Stomach (tissue), 19 donors: ENCODE measurements at places on chromosomes 6 and 20.

DNA sequence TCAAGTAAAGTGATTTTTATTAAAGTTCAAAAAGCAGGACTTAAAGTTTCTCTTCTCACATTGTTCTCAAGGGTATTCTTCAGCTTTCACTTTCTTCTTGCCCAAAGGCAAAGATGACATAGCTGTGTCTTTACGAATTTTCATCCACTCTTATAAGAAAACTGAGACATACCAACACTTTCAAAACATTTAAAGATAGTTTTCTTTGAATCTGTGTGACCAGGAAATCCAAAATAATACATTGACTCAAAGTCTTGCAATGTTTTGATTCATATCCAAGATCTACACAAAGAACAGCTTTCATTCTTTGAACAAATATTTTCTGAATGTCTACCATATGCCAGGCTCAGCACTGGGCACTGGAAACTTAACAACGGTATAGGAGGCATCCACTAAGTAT, 117.9 kb downstream of the SIM1 start:
- no peak for DNase-seq
- H3K36me3 ChIP-seq: no peaks in the 10 kb centered on the region
- no peaks in the 10 kb centered on the region for H3K27me3 ChIP-seq
- no peak overlapping the region for H3K4me3 ChIP-seq
- H3K4me1 ChIP-seq: no peaks in the 10 kb centered on the region

DNA sequence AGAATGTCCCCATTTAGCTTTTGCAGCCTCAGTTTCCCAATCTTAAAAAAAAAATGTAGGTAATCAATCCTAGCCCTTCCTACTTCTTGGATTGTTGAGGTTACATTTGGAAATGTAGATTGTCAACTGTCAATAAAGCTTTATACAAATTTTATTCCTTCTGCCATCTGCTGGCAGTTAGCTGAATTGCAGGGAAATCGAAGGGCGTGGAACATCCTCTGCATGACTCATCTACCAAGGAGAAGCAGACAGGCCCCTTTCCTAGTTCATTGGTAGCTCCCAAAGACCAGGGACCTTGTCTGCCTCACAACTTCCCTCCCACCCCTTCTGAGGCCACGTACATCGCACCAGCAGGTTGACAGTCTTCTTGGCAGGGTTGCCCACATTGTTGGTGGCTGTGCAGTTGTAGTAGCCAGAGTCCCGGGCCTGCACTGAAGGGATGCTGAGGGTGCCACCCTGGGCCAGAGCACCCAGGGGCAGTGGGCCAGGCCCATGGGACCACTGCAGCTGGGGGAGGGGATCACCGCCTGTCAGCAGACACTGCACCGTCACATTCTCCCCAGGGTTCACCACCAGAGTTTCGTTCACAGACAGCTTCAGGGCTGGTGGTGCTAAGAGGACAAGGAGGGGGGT, 43.6 kb downstream of the MDGA1 start:
- peaks cover 4% of the 10 kb centered on the region for H3K4me1 ChIP-seq
- H3K4me3 ChIP-seq: no peak overlapping the region
- H3K27ac ChIP-seq: no peak overlapping the region
- H3K36me3 ChIP-seq: no peaks in the 10 kb centered on the region
- no peak for DNase-seq

DNA sequence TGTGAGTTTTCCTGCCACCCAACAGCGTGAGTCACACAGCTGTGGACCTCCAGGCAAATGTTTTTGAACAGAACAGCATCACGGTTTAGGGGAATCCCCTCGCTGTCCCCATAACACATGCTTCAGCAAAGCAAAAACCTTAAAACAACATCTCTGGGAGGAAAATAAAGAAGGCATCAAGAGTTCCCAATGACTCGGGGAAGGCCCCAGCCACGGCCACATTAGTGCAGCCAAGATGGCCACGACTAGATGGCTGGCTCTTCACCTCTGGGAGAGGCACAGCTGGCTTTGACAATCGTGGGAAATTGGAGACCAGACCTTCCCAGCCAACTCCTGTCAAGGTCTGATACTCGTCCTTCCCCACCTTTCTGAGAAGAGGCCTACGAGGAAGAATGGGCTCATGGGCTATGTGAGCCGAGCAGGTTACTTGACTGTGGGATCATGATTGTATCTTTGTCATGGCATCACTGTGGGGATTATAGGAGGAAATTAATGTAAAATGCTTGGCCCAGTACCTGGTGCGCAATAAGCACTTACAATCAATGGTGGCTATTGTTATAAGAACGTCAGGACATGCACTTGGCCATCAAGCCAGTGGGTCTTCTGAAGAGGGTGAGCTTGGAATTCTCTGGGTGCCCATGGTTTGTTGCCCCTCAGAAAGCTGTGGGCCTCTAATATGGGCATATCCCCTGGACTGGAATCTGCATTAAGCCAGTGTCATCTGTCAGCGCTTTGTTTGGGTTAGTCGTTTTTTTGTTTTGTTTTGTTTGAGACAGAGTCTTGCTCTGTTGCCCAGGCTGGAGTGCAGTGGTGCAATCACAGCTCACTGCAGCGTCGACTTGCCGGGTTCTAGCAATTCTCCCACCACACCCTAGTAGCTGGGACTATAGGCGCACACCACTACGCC, 43.6 kb downstream of the FGD2 start:
- no peaks in the 10 kb centered on the region for H3K36me3 ChIP-seq
- peaks cover 10% of the 10 kb centered on the region for H3K4me1 ChIP-seq
- no peak overlapping the region for H3K4me3 ChIP-seq

- H3K27me3 ChIP-seq: no peaks in the 10 kb centered on the region
- H3K27ac ChIP-seq: no peak overlapping the region
- H3K4me3 ChIP-seq: no peak overlapping the region
- peaks cover 13% of the 10 kb centered on the region for H3K4me1 ChIP-seq
- no peaks in the 10 kb centered on the region for H3K36me3 ChIP-seq
- no peak for DNase-seq
Observed at GRCh38 chr6:10578723-10579122, 57.6 kb downstream of the GCNT2 start.

- no peaks in the 10 kb centered on the region for H3K27me3 ChIP-seq
- no peaks in the 10 kb centered on the region for H3K4me1 ChIP-seq
- H3K36me3 ChIP-seq: peaks cover 74% of the 10 kb centered on the region
- DNase-seq: no peak
- H3K27ac ChIP-seq: no peak overlapping the region
Observed at GRCh38 chr6:111024681-111025080, 42.8 kb downstream of the RPF2 start.

DNA sequence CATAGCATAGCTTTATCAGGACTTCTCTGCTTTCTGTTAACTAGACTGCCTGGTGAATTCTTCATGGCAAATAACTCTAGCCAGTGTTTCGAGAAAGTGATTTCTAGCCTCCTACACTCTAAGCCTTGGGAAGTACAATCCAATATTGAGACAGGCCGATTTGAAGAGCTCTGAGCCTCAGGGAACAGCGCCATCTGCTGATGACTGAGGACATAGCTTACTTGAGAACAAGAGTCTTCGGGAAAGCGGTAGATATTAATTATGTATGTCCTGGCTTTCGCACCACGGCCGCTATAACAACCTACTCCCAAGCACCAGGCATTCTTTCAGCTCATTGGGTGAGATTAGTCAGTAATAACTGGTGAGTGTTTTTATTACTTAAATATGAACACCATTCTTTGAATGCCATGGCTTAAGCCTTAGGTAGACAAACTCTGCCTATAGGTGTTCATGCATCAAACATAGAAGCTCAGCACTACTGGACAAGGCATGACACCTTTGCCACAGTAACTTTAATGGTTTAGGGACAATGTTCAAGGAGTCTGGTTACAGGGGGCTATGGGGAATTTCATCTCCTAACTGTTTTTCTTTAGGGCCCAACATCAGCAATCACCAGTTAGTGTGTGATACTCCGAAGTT, 518.6 kb downstream of the BMP2 start:
- H3K4me3 ChIP-seq: no peak overlapping the region
- H3K4me1 ChIP-seq: no peaks in the 10 kb centered on the region
- DNase-seq: peak; percentile 95
- no peak overlapping the region for H3K27ac ChIP-seq

GRCh38 chr6:107488174-107488874, 1.6 kb upstream of the SOBP start:
- H3K27ac ChIP-seq: no peak overlapping the region
- H3K4me3 ChIP-seq: peak overlapping the region; percentile 94
- no peak for DNase-seq
- no peaks in the 10 kb centered on the region for H3K27me3 ChIP-seq
- peaks cover 34% of the 10 kb centered on the region for H3K4me1 ChIP-seq

GRCh38 chr20:62537649-62538292, 62.0 kb upstream of the GATA5 start:
- no peak overlapping the region for H3K4me3 ChIP-seq
- DNase-seq: no peak
- peaks cover 47% of the 10 kb centered on the region for H3K27me3 ChIP-seq
- no peaks in the 10 kb centered on the region for H3K36me3 ChIP-seq

DNA sequence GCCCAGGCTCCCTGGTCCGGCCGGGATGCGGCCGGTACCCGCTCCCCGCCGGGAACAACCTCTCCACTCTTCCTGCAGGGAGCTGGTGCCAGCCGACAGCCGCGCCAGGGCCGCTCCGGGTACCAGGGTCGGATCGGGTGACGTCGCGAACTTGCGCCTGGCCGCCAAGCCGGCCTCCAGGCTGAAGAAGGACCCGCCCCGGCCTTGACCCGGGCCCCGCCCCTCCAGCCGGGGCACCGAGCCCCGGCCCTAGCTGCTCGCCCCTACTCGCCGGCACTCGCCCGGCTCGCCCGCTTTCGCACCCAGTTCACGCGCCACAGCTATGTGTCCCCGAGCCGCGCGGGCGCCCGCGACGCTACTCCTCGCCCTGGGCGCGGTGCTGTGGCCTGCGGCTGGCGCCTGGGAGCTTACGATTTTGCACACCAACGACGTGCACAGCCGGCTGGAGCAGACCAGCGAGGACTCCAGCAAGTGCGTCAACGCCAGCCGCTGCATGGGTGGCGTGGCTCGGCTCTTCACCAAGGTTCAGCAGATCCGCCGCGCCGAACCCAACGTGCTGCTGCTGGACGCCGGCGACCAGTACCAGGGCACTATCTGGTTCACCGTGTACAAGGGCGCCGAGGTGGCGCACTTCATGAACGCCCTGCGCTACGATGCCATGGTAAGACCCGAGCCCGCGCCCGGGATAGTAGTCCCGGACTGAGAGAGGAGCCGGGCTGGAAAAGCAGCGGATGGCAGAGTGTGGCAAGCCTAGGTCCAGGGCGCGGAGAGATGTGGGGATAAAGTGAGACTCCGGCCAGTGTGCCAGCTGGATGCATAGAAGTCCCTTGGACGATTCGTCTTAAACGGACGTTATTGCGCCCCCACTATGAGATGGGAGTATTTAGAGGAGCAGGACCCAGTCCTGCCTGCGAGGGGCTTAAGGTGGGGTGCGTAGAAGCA, at the start of gene NT5E:
NT5E (plus strand) TSS at position 266 of the 942 bp plus-strand sequence; CDS start at position 323, 57 bp downstream.
- peaks cover 51% of the 10 kb centered on the region for H3K4me1 ChIP-seq
- peak; percentile 79 for DNase-seq
- peak within 1 kb of the TSS; percentile 71 for H3K4me3 ChIP-seq
- H3K27me3 ChIP-seq: peaks cover 8% of the 10 kb centered on the region
- no peaks in the 10 kb centered on the region for H3K36me3 ChIP-seq
